Choroid plexus epithelial cell (primary cell): ENCODE measurements at places on chromosomes 2 and 18.

DNA sequence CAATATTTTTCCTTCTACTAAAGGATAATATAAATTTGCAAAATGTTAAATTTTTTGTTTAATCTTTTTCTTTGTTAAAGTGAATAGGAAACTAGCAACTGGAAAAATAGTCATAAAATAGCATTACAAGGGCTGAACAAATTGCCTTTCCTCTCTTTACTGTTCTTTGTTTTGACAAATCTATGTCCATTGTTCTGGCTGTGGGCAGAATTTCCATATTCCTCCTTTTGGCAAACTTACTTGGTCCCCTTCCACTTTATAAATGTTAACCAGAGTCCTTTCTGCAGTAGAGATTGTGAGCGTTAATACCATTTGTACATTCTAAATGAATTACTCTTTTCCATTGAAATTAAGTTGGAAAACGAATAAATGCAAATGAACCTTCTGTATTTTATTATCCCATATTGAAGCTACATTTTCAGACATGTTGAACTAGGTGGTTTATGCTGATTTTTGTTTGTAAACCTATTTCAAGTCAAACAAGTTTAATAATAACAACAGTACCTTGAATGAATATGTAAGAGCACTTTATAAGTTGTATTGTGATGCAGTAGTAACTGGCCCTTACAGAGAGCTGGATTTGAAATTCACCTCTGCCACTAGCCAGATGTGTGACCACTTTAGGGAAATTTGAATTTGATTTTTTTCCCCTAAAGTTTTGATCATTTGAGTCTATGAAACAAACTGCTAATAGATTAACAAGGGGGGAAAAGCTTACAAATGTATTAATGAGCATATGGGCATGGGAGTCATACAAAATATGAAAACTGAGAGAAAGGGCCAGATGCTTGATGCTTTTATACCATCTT lies 3.3 kb downstream of the RNF125 start:
- DNase-seq = no peak

DNA sequence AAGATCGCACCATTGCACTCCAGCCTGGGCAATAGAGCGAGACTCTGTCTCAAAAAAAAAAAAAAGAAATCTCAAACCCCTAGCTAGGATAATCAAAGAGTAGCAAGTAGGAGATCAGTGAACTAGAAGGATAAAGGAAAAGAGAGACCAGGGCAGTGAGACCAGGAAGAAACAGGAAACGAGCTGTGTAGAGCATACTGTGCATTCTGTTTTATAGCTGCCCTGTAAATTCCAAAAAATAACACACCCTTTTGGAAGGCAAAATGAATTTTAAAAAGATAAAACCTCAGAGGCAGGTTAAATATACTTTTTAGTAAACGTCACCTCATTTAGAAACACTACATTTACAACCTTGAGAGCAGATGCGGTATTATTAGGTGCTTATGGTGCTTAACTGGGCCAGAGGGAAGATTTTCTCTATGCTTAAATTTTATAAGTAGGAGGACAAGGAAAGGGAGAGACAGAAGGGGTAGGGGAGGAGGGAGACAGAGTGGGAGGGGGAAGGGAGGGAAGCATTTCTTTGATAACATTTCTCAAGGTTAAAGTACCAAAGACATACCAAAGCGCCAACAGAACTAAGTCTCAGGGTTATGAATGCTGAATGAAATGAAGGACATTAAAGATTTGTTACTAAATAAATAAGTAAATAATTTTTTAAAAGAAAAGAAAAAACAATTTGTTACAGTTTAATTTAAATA lies 30.1 kb downstream of the FEZ2 start:
- no peak for DNase-seq

- no peak for DNase-seq
Observed at GRCh38 chr2:96099861-96100798, 16.2 kb downstream of the ADRA2B start.

- no peak for DNase-seq
Observed at GRCh38 chr2:215413484-215413777, 22.4 kb downstream of the FN1 start.

DNA sequence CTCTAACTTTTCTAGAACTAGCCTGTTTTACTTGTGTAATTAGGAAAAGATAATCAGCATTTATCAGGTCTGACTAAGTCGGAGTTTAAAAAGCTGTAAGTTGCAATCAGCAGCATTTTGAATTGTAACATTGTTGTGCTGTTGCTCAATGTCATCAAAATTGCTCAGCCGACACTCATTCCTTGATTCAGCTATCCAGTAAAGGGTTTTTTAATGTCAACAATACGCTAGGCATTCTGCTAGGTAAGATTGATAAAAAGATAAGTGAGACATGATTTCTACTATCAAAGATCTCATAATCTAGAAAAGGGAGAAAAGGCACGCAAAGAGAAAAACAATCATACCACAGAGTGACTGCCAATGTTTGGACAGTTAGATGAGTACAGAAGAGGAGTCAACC lies 327.1 kb upstream of the CDH2 start:
- no peak for DNase-seq

GRCh38 chr2:56244911-56245530 lies 61.2 kb downstream of the CCDC85A start:
- DNase-seq = no peak
